ENCODE measurements at places on chromosomes 13 and 19.
A peak's percentile ranks its signal among the peaks of the same experiment; 100 is the strongest.

GRCh38 chr13:91401920-91402319 is 3.5 kb downstream of the GPC5 start:
- DNase-seq, result no peak

DNA sequence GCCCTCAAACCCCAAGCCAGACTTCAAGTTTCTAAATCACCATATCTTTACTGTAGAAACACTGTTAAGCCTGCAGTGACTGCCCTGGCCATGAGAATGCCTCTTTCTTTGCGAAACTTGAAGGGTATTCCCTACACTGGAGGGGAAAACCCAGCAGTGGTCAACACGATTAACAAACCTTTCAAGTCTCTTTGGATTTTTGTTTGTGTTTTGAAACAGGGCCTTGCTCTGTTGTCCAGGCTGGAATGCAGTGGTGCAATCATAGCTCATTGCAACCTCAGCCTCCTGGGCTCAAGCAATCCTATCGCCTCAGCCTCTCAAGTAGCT is 17.4 kb upstream of the POMP start:
- DNase-seq, result no peak

GRCh38 chr13:65555962-65556361 is 1674.2 kb downstream of the PCDH9 start:
- no peak for DNase-seq

DNA sequence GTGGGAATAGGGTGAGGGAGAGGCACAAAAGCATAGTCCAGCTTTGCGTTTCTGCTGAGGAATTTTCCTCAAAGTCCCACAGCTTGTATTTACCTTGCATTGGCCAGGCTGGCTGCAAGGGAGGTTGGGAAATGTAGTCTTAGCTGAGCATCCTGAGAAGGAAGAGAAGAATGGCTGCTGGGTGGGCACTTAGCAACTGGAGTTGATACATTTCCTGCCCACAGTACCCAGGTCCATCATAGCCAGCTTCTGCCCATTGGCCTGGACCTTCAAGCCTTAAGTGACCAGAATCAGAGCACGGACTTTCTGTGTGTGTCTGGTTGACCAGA is 112.4 kb downstream of the SIPA1L3 start:
- no peak for DNase-seq

DNA sequence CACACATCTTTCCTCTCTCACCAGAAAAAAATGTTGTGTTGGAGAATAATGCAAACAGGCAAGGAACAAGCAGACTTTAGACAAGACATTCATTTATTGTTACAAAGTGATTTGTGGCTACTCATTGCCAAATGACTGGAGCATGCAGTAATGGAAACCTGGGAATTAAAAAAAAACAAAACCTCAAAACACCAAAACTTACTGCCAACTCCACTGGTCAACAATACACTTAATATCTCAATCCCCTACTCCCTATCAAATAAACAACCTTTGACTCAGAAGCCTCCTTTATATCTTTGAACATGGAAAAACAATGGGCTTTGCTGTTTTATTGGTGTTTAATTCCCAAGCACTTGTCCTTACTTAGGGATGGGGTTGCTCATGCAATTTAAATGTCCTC is 112.8 kb downstream of the POSTN start:
- DNase-seq, result no peak

DNA sequence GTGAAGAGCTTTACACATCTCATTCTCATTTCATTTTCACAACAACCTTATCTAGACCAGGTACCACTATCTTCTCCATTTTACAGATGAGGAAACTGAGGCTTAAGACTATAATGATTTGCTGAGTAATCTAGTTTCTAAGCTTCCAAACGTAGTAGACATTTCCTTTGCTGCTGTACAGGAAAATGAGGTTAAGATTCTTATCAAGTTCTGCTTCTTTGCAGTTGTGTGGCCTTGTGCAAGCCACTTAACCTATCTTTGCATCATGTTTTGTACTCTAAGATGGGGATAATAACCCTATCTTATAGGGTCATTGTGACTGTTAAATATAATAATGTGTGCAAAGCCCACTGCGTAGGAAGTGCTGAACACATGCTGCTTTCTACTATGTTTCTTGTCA is 307.9 kb downstream of the HS6ST3 start:
- DNase-seq, result no peak

GRCh38 chr13:51532736-51533197 is 51.5 kb upstream of the WDFY2 start:
- no peak for DNase-seq

- no peak for DNase-seq
These were observed 93.6 kb downstream of the GPC5 start for GRCh38 chr13:91491980-91492379.

- peak; percentile 47 for DNase-seq
These were observed 6.9 kb upstream of the LTBP4 start for GRCh38 chr19:40594255-40594654.

DNA sequence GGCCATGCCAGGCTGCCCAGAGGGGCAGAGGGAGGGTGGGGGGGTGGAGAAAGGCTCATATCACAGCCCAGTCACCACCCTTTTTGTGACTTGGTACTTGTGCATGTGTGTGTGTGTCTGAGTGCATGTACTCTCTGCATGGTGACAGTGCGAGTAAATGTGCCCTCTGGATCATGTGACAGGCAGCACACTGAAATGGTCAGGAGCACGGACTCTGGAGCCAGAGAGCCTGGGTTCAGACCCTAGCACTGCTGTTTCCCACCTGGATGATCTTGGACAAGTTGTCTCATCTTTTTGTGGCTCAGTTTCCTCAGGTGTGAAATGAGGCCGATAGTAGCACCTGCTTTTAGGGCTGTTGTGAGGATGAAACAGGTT is 2.0 kb downstream of the CIC start:
- DNase-seq, result no peak

DNA sequence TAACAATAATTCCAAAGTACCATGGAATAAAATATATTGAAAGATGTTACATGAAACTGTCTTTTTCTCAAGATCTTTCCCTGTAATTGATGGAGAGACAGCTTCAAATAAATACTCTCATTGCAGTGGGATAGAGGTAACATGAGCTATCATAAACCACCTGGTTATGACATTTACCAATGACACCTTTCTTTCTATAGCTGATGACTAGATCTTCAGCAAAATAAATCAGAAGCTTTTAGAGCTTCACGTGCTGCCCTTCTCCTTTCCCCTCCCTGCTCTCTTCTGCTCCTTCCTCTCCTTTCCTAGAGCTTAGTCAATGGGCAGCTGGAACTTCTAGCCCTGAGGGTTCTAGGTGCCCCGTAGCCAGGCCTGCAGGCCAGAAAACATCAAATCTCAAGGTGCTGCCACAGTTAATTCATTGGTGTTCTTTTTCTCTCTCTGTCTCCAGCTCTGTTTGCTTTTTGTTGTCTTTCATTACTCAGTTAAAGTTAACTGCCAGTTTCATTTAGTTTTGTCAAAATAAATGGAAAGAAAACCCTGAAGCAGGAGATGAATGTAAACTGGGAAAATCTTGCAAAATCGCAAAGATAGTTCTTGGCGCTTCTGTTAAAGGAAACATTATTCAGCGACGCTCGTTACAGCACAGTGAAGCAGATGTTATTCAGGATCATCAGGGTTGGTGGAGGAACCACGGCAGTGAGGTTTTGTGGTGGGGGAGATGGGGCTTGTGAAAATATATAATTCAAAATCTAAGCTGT is 8.3 kb upstream of the METTL21C start:
- DNase-seq, result no peak

GRCh38 chr19:30908262-30908771 is 440.9 kb downstream of the TSHZ3 start:
- no peak for DNase-seq

DNA sequence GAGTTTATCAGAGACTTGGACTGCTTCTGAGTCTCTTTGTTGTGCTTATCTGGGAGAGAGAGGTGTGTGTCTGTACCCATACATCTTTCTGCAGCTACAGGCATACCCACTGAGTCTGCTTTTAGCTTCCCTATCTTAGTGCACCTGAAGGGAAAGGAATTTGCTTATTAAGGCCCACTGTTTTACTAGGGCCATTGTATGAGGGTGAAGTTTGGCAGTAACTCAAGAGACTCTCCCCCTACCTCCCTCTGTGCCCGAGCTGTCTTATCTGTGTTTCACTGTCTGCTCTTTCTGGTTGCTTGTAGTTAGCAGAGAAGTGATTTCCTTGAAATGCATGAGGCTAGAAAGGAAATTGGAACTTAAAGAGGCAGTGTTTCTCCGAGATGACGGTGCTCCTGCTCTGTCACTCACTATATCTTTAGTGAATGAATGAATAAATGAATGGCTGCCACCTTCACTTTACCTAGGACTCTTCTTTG is 678 bp upstream of the CD33 start:
- DNase-seq, result no peak

DNA sequence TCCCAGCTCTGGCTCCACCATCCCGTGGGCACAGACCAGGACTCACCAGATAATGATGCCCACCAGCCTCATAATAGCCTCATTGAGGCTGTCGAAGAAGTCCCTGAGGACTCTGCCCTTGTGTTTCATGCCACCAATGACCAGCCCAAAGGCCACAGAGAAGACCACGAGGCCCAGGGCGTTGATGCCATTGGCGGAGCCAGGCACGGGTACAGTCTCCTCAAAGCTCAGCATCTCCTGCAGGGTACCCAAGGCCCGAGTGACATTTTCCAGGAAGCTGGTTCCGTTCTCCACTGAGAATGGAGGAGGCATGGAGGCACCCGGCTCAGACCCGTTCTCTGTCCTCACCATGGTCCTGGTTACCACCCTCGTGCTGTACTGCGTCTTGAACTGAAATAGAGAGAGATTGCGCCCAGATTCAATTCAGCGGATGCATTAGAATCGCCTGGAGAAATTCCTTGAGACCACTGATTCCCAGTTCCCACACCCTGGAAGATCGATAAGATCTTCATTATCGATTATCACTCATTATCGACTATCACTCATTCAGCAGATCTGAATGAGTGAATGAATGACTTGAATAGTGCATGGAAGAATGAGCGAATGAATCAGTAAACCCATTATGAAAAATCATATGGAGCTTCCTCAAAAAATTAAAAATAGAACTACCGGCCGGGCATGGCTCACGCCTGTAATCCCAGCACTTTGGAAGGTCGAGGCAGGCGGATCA is 17.5 kb downstream of the SLC1A6 start:
- no peak for DNase-seq

GRCh38 chr13:35475212-35475959 is 1.1 kb downstream of the MAB21L1 start:
- no peak for DNase-seq

DNA sequence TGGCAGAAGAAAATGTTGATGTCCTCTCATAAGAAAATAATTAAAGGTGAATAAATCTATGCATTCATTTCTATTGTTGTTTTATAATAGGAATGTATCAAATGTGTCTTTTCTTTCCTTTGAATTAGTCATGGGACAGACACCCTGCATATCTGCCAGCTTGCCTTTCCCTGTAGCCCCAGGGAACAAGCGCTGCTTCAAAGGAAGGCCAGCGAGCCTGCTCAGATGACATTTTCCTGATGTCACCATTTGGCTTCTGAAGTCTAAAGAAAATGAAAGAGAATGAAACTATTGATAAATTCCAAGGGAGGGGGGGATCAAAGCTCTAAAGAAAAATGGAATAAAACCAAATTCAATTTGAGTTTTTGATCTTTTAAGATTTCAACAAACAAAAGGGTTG is 574.8 kb downstream of the IRS2 start:
- no peak for DNase-seq

GRCh38 chr13:34884366-34884765 is 57.7 kb upstream of the NBEA start:
- no peak for DNase-seq

DNA sequence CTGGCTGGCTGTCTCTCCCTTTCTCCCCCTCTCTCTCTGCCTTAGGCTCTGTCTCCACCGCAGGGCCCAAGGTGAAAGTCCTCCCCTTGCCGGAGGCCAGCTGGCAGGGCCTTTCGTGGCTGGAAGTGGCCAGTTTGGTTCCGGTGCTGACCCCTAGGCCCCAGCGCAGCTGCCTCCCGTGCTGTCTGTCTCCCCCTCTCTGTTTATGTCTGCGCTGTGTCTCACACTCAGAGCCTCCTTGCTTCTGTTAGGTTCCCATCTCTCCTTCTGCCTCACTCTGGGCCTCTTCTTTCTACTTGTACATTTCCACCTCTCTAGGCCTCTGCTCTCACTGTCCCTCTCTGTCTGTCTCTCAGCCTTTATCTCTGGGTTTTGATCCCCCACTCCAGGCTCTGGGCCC is 13.1 kb downstream of the CCDC97 start:
- DNase-seq, result no peak

GRCh38 chr13:112248406-112248760 is 127.8 kb upstream of the SPACA7 start:
- no peak for DNase-seq

GRCh38 chr13:73417012-73417615 is 358.3 kb downstream of the KLF5 start:
- peak; percentile 8 for DNase-seq

DNA sequence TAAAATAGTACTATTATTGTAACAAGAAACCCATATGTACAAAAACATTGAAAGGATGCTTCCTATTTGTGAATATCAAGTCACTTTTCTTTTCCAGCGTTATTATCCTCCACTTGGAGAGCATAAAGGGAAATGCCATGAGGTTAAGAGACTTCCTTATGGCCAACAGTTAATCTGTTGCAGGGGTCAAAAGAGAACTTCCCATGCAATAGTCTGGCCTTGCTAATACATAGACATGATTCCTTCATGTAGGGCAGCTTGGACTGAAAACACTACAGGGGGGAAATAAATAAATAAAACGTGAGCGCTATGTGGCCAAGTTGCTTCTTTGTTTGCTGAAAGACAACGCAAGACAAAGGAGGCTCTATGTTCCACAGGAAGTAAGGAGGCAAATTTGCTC is 269.1 kb upstream of the EDNRB start:
- DNase-seq, result no peak

DNA sequence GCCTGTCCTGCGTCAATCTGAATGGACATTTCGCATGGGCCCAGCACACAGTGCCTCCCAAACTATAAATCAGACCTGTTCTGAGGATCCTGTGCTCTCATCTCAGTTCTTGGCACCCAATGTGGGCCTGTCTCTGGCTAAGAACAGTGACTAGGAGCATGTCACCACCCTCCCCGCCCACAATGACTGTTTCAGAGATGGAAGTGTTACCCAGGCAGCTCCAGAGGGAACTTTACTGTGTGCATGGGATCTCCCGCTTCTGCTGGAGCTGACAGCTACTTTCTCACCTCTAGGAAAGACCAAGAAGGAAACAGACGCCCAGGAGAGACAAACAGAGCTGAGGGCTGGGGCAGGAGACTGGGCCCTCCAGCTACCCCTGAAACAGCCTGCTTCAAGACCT is 45.0 kb downstream of the KCTD15 start:
- DNase-seq, result no peak

- DNase-seq, result no peak
These were observed 75.0 kb upstream of the VSTM2B start for GRCh38 chr19:29450812-29451211.

Data from Jurkat, Clone E6-1 (cell line).